AG09319 (cell line): ENCODE measurements at places on chromosomes 16 and 17.

- DNase-seq: no peak
Observed at GRCh38 chr16:84887207-84887606, 67.4 kb downstream of the CRISPLD2 start.

DNA sequence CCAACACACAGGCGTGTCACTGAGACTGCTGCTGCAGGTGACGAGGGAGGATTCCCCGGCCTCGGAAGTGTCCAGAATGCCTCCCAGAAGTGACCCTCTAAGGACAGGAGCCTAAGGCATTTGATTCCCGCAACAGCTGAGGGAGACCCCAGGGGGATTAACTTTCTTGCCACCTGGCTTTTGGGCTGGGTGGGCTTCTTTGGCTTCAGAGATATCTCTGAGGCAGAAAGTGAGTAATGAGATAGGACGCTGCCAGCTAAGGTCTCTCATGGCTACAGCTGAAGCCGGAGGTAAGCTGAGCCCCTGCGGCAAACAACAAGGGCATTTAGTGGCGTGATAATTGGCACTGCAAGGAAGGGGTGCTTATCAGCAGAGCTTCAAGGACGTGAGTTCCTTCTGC, 17.0 kb downstream of the DRC3 start:
- no peak for DNase-seq

GRCh38 chr17:73455767-73456166, 144.0 kb upstream of the CDC42EP4 start:
- no peak for DNase-seq

- no peak for DNase-seq
Observed at GRCh38 chr16:86477642-86478041, 32.7 kb upstream of the FOXF1 start.

DNA sequence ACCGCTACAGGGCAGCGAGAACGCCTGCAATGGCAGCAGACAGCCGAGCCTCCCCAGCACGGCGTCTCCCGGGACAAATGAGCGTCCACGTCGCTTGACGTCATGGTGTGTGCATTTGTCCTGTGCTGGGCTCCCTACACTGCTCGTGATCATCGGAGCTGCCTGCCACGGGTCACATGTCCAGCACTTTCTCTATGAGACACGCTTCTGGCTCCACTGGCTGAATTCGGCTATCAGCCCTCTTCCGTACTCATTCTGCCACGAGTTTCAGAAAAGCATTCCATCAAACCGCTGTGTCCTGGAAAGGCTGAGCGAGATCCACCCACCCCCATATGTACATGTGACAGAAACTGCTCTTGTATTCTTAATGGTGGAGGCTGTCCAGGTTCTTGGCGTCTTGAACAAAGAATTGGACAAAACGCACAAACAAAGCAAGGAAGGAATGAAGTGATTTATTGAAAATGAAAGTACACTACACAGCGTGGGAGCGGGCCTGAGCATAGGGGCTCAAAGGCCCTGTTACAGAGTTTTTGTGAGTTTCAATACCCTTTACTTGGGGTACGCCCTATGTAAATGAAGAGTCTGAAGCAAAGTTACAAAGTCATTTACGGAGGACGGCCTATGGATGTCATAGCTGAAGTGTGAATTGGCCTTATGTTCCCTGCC, 28.5 kb upstream of the SHCBP1 start:
- DNase-seq: no peak

GRCh38 chr16:55492756-55493380, 13.9 kb downstream of the MMP2 start:
- DNase-seq: no peak

- DNase-seq: no peak
Observed at GRCh38 chr17:17748604-17749003, 67.3 kb downstream of the RAI1 start.

GRCh38 chr16:84109598-84110335, 7.0 kb downstream of the MBTPS1 start:
- DNase-seq: no peak

- no peak for DNase-seq
Observed at GRCh38 chr16:85146922-85147651, 34.8 kb upstream of the CIBAR2 start.

GRCh38 chr17:83127431-83128160, 48.2 kb downstream of the METRNL start:
- no peak for DNase-seq

GRCh38 chr17:79538291-79538690, 72.6 kb downstream of the RBFOX3 start:
- no peak for DNase-seq

DNA sequence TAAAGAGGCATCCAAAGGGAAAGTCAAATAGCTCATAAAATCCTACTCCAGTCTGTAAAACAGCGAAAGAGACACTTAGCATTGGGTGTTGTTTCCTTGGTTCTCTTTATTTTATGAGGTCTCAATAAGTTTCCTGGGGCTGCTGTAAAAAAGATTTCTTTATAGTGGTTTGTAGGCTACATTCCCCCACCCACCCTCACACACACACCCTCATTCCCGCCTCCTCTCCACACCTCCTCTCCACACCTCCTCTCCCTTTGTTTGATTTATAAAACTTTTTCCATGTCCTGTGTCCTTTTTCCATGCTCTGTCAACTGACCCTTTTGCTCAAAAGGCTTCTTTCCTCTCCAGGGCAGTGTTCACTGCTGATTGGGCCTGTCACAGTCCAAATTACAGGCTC, 178.9 kb upstream of the SOX9 start:
- DNase-seq: no peak

- DNase-seq: no peak
Observed at GRCh38 chr17:62618647-62619416, 8.6 kb upstream of the MRC2 start.

GRCh38 chr16:68503334-68503733, 35.8 kb upstream of the ZFP90 start:
- no peak for DNase-seq

DNA sequence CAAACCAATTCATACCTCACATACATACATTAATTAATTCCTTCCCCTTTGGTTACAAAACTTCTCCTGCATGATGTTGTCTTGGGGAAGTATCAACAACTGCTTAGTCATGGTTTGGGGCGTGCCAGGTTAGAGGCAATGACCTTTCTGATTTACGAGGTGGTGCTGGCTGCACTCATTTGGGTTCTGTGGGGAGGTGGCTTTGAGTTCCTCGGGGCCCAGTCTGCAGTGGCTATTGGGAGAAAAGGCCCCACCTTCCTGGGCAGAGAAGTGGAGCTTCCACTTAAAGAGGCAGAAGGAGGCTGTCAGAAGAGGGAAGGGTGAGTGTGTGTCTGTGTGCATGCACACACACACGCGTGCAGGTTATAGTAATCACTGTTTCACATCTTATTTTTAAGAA, 10.2 kb upstream of the ETV4 start:
- DNase-seq: no peak

DNA sequence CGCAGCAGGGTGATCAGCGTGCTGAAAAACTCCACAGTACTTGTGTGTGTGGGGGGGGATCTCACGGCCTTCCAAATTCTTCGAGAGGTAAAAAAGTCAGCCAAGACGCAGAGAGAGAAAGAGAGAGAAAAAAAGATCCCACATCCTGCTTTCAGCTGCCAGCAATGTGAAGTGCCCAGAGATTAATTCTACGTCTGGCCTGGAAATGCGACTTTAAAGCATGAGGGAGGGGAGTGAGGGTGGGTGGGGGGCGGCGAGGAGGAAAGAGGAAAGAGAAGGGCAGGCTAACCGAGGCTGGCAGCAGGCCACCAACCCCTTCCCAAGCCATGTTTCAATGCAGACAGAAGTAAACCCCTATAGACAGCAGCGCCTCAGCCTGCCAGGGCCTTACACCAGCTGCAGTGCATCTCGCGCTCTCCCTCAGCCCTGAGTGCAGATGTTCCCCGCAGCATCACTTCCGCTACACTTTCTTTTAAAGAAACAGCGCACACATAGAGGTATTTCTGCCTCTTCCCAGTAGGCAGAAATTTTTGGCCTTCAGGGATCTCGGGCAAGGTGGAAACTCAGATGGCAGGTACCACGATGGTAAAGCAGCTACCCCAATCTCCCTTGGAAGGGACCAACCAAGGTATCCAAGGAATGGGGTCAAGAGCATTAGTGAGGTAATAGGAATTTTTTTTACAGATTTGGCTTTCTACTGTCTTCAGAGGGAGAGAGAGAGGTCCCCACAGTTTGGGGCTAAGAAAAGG, 87.8 kb downstream of the SMG6 start:
- peak; percentile 94 for DNase-seq

DNA sequence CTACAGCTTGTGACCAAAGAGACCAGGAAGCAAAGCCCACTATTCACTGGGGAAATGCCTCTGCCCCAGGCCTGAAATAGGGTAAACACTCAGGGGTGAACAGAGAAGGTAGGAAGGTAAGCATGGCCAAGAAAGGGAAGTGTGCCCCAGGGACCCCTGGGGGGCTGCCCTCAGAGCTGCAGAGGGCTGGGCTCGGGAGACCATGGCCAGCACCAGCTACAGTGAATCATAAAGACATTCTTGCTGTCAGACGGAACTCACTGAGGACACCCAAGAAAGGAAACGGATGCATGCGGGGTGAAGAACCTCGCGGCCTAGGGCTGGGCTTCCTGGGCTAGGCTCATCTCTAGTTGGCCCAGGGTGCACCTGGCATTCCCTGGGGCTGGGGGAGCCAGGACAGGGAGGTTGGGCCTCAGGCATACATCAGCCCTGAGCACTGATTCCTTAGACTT, 9.6 kb downstream of the HIC1 start:
- no peak for DNase-seq

DNA sequence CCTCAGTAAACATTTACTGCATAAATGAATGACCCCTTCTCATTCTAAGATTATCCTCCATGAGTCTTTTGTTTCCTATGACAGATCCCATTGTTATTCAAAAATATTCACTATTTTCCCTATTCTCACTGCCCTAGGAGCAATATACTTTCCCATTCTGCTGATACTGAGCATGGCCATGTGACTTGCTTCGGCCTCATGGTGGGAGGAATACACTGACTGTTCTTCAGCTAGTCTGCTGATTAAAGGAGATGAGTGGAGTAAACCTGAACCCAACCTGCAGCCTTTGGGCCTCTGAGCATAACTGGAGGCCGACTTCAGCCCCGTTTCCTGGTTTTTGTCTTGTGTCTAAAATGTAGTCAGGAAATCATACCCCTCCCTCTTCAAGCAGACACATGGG, 531.8 kb upstream of the SALL1 start:
- DNase-seq: no peak

- DNase-seq: no peak
Observed at GRCh38 chr17:50938821-50939541, 72.8 kb upstream of the TOB1 start.

DNA sequence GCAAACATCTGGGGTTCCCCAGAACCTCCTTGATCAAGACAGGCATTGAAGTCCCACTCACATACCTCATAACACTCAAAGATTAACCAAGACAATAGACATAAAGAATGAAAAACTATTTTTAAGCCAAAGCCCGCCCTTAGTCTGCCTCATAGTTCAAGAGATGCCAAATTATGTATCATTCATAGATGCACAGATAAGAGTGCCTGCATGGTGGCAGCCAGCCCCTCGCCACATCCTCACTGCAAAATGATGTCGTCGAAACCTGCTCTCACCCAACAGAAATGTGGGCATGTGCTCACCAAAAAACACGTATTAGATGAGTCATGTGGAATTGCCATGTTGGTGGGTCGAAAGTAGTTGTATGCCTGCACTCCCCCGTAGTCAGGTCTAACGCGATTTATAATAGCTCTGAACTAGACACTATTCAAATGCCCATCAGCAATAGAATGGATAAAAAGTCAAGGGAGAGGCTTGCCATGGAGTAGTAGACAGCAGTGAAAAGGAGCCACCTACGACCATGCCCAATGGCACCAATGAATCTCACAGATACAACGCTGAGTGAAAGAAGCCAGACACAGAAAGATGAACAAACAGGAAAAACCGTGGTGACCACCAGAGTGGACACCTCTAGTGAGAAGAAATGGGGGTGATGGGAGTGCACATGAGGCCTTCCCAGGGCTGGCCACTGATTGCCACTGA, 64.8 kb downstream of the C16orf95 start:
- DNase-seq: no peak

- no peak for DNase-seq
Observed at GRCh38 chr17:81074875-81075274, 39.9 kb downstream of the BAIAP2 start.

DNA sequence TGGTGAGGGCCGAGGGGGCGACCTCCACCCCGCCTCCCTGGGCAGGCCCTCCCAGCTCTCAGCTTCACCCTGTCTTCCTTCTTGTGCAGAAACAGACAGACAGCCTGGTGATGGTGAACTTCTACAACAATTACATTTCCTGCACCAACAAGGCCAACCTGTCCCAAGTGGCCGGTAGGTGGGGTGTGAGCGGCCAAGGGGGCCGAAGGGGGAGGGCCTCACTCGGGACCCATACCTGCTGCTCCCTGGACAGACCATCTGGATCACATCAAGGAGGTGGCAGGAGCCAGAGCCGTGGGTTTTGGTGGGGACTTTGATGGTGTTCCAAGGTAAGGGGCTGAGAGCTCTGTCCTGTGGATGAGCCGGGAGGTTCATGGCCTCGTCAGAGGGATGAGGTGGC, 20.1 kb downstream of the CHMP1A start:
- DNase-seq: no peak
